Transverse colon (tissue), 4 donors: ENCODE measurements at places on chromosomes 4 and X.
A peak's percentile ranks its signal among the peaks of the same experiment; 100 is the strongest.

- no peak overlapping the region for H3K27ac ChIP-seq
- H3K27me3 ChIP-seq: no peaks in the 10 kb centered on the region
- no peaks in the 10 kb centered on the region for H3K36me3 ChIP-seq
- DNase-seq: no peak
Observed at GRCh38 chr4:141346144-141346543, 125.4 kb downstream of the ZNF330 start.

GRCh38 chr4:6626066-6626465, 14.4 kb upstream of the MRFAP1 start:
- H3K27ac ChIP-seq: no peak overlapping the region
- H3K36me3 ChIP-seq: no peaks in the 10 kb centered on the region
- no peak for DNase-seq
- H3K27me3 ChIP-seq: no peaks in the 10 kb centered on the region
- no peak overlapping the region for H3K4me3 ChIP-seq

- H3K4me1 ChIP-seq: no peaks in the 10 kb centered on the region
- no peak overlapping the region for H3K4me3 ChIP-seq
- DNase-seq: no peak
- no peaks in the 10 kb centered on the region for H3K27me3 ChIP-seq
- no peaks in the 10 kb centered on the region for H3K36me3 ChIP-seq
- H3K27ac ChIP-seq: no peak overlapping the region
Observed at GRCh38 chr4:122912810-122913575, 9.4 kb downstream of the NUDT6 start.

DNA sequence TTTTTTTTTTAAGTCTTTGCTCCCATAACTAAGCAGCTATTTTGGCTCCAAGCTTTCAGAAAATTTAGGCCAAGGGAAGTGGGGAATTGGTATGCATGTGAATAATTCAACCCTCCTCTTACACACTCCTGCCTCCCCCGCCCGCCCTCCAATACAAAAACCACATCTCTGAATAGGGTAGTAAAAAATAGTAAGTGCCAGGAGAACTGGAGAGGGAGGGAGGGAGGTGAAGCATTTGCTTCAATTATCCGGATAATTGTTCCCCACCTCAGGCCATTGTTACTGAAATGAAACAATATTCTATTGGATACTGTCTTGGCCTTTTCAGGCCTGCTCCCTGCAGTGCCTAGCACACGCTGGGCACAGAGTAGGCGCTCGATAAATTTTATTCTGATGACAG, 5.5 kb upstream of the GSX2 start:
- no peak for DNase-seq
- H3K4me1 ChIP-seq: peaks cover 25% of the 10 kb centered on the region
- no peak overlapping the region for H3K4me3 ChIP-seq
- no peaks in the 10 kb centered on the region for H3K36me3 ChIP-seq

DNA sequence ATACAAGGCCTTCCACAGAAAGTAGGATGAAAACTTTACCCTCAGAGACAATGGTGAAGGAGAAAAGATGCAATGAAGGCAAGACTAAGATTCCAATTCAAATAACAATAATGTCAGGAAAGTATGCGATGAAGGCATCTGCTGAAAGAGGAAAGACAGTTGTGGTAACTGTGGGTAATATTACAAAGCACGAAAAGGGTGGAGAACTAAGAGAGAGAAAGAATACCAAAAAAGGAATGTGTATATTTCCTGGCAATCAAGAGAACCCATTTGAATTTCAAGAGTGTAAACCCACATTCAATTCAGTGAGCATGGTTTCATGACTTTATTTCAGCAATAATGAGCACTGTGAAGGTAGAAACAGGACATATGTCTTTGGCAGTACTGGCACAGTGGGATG, 225.5 kb downstream of the PALLD start:
- peaks cover under 1% of the 10 kb centered on the region for H3K4me1 ChIP-seq
- peak overlapping the region; percentile 27 for H3K27ac ChIP-seq
- H3K4me3 ChIP-seq: no peak overlapping the region
- no peaks in the 10 kb centered on the region for H3K36me3 ChIP-seq
- no peaks in the 10 kb centered on the region for H3K27me3 ChIP-seq

DNA sequence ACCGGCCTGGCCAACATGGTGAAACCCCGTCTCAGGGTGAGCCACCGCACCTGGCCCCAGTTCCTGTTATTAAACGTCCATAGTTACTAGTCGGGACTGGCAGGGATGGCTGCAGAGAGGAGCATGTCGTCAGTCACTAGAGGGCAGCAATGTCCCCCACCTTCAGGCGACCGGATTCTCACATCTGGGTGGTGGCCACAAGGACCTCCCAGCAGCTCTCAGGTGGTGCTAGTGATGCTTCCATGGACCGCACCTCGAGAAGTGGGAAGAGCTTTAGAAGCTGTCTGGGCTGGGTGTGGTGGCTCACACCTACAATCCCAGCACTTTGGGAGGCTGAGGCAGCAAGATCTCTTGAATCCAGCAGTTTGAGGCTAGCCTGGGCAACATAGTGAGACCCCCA, 13.3 kb upstream of the IL3RA start:
- no peak overlapping the region for H3K4me3 ChIP-seq
- peak; percentile 63 for DNase-seq
- H3K27ac ChIP-seq: no peak overlapping the region
- H3K27me3 ChIP-seq: no peaks in the 10 kb centered on the region

- H3K36me3 ChIP-seq: no peaks in the 10 kb centered on the region
- DNase-seq: peak; percentile 11
- H3K27ac ChIP-seq: peak overlapping the region; percentile 34
- no peaks in the 10 kb centered on the region for H3K27me3 ChIP-seq
- H3K4me1 ChIP-seq: no peaks in the 10 kb centered on the region
- no peak overlapping the region for H3K4me3 ChIP-seq
Observed at GRCh38 chr4:163404580-163404979, 60.9 kb downstream of the NPY5R start.

- H3K4me1 ChIP-seq: no peaks in the 10 kb centered on the region
- no peaks in the 10 kb centered on the region for H3K36me3 ChIP-seq
- H3K27me3 ChIP-seq: no peaks in the 10 kb centered on the region
- no peak for DNase-seq
Observed at GRCh38 chr4:73344106-73344505, 60.0 kb upstream of the ALB start.
